Activated T-cell treated with anti-CD3 and anti-CD28 coated beads, Interleukin-2, amount 50 U/mL, for 24 hours (primary cell): ENCODE measurements at places on chromosomes 2 and 18.
A peak's percentile ranks its signal among the peaks of the same experiment; 100 is the strongest.

DNA sequence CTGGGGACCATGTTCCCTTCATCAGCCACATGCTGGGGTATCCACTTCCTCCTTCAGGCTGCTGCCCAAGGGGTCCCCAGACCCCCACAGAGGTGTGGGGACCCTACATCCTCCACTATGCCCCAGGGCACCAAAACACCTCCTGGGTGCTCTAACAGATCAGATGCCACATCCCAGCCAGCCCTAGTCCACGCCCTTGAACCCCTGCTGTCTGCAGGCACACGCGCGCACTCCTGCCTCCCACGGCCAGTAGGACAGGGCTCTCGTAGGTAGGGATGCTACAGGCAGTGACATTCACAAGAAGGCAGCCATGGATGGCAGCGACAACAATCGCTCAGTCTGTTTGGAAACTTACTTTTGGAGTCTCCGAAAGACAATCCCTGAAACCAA is 3.0 kb upstream of the GPC1 start:
- peak; percentile 11 for DNase-seq

DNA sequence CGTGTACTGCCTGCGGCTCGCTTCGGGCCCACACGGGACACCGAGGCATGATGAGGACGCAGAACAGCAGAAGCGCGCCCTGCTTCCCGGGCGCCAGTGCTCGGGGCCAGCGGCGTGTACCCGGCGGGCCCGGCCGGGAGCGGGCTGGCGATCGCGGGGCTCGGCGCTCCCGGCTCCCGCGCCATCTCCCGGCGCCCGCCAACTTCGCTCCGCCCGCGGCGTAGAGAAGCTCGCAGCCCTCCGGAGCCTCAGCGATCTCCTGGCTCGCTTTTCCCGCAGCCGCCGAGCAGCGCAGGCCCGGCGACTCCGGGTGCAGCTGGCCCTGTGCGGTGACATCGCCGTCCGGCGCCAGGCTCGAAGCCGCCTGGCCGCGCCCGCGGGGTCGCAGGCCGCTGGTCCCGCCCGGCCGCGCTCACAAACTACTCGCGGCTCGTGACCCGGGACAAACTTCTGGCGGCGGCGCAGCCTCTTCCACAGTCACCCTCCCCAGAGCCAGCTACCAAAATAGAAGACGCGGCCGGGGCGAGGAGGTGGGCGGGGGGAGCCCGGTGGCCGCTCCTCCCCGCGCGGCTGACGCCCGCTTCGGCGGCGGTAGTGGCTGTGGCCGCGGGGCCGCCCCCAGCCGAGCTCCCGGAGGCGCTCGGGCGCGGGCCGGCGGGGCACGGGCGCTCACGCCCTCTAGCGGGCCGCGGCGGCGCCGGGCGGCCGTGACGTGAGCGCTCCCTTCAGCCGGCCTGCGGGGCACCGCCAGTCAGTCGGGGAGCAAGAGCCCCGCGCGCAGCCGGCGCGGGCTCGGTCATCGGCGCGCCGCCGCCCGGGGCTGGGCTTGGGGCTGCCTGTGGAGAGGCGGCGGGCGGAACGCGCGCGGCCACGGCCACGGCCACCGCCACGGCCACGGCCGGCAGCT is at the start of gene PTPRM:
TSS of gene PTPRM (plus strand) at position 750 of the 907 bp plus-strand sequence. CDS start 503 bp downstream, outside the sequence.
- DNase-seq, result peak; percentile 65

GRCh38 chr2:235857598-235857997 is 310.6 kb downstream of the GBX2 start:
- DNase-seq, result no peak

GRCh38 chr2:46695283-46695682 is 215.9 kb downstream of the TMEM247 start:
- no peak for DNase-seq

- no peak for DNase-seq
Measured at GRCh38 chr2:120108749-120109148, 95.9 kb downstream of the EPB41L5 start.

DNA sequence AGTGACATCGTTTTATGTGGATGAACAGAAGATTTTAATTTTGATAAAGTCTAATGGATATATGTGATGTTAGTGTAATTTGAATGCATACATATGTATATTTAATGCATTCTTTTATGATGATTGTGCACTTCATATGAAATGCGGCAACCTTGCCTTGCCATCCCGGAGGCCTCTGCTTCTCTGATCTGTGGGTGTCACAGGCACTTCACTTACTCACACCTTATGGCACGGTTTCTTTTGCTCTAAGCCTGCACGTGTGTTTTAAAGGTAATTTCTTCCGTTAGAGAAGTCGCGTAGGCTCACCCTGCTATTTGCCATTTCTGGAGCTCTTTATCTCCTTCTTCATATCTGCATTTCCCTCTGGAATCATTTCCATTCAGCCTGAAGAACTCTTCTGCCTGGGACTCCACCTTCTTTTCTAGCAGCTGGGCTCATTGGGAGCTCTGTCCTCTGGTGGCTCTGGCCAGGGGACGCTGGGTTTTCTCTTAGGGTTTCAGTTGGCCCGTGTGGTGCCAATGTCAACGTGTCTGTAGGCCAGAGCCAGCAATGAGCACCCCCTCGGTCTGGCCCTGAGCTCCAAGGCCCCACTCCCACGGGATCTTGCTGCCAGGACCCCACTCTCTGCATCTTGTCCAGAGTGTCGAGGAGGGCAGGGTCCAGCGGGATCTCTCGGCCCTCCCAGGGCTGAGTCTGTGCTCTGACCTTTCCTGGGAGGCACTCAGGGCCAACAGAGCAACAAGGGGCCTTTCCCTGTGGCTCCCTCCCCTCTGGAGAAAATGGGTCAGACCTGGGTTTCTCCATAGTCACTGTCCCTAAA is 97.3 kb downstream of the RTP5 start:
- no peak for DNase-seq

DNA sequence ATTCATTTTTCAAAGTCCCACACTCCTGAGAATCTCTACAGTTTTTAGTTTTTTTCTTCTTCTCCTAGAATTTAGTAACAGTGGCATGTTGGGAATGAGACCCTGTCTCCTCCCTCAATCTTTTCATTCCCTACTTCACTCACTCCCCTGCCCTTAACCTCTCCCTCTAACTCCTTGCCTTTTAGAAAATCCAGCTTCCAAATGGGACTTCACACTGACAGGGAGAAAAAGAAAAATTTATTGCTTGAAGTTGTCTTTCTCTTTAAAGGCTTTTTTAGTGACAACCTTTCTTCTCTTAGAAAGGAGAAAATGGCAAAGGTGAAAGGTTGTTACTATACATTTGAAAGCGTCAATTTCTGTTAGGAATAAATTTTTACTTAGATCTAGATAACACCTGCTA is 359.2 kb downstream of the CDH7 start:
- DNase-seq, result no peak

DNA sequence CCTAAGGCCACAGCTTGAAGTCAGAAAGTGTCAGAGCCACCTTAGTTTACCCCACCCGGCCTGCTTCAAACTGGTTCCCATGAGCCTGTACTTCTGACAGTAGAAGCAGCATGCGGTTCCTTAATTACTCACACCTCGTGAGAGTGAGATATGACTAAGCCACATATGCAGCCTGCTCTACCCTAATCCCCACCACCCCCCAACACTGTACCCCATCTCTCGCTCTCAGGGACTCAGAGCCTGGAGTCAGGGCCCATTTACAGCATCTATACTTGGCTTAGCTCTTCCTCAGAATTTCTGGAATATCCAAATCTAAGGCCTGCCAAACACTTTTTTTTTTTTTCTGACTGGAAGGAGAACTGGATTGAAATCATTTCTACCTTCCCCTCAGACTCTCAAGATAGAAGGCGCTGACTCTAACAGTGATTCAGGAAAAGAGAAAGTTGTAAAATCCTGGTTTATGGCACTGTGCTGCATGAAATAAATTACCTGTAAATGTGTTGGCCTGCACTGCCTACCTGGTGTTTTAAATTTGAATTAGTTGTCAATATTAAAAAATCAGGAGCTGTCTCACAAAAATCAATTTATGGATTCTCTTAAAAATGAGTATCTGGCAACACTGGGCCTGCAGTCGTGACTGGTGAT is 360.0 kb downstream of the RND3 start:
- DNase-seq, result no peak

- DNase-seq, result peak; percentile 54
Measured at GRCh38 chr2:105237045-105237765, 4.3 kb upstream of the GPR45 start.

- DNase-seq, result no peak
Measured at GRCh38 chr2:76640905-76641304, 881.3 kb downstream of the LRRTM4 start.

GRCh38 chr2:9139491-9140443 is 66.8 kb upstream of the ASAP2 start:
- DNase-seq, result peak; percentile 79

DNA sequence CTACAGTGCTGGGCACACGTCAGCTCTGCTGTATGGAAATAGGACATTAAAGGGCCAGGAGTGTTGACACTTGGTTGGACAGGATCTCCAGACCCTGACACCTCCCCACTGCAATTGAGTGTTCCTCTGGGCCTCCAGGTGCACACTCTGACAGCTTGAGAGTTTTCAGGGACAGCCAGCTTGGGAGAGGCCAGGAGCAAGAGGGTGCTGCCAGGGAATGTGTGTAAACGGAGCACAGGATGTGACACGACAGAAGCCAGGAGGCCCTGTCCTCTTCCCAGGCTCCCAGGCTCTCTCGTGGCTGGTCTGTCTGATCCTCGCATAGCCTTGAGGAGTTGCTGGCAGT is 318.1 kb upstream of the HS6ST1 start:
- DNase-seq, result peak; percentile 11
